Esophagus muscularis mucosa (tissue), 4 donors: ENCODE measurements at places on chromosomes 12 and 14. TPM values are rescaled to one million over a fixed set of nuclear protein-coding genes. Genes with fewer than 3 reads are reported as not detected.

Gene FSCB
- total RNA-seq: not detected

Gene SLC6A15
- total RNA-seq: 0.40 TPM

Gene MYF6
- not detected for total RNA-seq

Gene KRT6C
- not detected for total RNA-seq

Gene KLRC1
- 2.1 TPM for total RNA-seq

Gene TRHDE
- total RNA-seq: 0.63 TPM

DNA sequence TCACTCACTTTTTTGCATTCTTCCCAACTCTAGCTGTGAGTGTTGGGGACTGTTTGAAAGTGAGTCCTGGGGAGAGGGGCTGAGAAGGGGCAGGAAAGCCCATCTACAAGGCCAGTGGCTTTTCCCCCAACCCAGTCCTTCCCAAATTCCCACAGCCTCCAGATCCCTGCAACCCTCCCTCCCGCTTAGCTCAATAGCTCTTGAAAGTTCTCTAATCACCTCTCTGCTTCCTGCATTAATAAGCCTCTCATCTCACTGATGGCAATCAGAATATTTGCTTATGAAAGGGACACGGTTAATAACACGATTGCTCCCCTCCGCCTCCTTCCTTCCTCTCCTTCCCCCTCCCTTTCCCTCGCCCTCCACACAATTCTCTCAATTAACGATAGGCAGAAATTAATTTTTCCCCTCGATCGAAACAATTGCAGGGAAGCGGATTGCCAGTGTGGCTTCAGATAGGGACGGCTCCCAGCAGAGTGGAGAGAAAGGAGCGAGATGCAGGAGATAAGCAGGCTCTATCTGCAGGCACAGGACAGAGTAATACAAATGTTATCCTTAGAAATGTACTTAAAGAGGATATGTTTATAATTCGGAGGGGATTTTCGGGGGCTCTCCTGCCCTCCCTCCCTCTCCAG, 15.1 kb upstream of the GPATCH2L start:
- no peak for DNase-seq

DNA sequence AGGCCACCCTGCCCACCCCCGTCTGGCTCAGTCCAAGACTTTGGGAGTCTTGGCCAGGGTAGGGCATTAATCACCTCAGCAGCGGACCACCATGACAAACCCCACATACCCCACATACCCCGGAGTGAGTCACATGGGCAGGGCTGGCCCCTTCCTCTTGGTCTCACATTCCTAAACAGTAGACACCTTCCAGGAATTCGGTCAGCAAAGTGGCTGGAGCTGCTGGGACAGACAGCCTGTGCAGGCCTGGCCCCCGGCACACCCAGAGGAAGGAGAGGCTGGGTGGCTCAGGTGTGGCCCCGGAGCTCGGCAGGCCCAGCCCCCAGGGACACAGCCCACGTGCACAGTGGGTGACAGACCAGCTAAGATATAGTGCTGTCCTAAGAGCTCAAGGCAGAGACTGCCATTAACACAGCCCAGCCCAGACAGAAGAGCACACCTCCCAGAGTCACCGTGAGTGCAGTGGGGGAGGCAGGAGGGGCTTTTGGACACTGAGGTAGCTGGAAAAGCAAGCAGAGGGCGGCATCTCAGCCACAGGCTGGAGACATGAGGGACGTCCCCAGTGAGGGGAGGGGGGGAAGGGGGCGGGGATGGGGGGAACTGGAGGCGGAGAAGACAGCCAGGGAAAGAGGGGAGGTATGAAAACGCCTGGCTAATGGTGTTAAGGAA, 24.0 kb downstream of the CCDC85C start:
- DNase-seq: no peak

DNA sequence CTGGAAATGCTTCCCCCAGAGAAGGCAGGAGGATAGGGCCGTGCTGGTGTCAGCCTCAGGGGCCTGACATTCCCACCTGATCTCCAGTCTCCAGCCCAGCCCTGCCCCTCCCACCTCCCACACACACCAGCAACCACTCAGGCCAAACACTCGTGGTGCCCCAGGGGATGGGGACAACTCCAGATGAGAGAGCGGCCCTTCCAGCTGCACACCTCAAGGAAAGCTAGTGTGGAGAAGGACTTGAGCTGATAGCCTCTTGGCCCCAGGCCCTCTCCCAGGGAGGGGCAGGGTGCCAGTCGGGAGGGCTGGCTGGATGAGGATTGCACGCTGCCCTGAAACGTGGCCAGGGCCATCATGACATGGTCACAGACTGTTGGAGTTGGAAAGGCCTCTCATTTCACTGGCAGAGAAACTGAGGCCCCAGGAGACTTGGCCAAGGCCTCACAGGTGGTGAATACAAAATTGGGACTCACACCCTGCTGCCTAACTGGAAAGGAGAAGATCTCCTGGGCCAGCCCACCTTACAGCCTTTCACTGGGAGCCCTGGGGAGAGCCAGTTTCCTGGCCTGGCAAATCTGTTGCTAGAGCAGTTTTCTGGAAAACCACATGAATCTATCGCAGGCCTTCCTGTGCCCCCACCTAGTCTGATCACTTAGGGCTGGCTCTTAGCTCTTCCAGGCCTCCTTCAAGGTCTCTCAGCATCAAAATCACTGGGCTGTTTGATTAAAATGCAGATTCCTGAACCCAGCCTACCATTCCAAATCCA, 52.1 kb downstream of the IRF2BPL start:
- DNase-seq: no peak

- DNase-seq: peak; percentile 89
These were observed 94.2 kb downstream of the SINHCAF start for GRCh38 chr12:31231611-31232360.

DNA sequence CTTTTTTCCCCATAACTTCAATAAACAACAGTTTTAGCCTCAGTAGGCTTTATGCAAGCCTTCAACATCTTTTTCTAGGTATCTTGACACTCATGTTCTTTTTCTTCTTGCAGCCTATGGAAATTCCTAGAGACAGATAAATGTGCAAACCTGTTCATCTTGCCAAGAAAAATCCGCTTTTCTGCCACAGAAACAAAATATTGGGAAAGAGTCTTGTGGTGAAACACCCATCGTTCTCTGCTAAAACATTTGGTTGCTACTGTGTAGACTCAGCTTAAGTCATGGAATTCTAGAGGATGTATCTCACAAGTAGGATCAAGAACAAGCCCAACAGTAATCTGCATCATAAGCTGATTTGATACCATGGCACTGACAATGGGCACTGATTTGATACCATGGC, 295.9 kb downstream of the ZFP36L1 start:
- DNase-seq: no peak

DNA sequence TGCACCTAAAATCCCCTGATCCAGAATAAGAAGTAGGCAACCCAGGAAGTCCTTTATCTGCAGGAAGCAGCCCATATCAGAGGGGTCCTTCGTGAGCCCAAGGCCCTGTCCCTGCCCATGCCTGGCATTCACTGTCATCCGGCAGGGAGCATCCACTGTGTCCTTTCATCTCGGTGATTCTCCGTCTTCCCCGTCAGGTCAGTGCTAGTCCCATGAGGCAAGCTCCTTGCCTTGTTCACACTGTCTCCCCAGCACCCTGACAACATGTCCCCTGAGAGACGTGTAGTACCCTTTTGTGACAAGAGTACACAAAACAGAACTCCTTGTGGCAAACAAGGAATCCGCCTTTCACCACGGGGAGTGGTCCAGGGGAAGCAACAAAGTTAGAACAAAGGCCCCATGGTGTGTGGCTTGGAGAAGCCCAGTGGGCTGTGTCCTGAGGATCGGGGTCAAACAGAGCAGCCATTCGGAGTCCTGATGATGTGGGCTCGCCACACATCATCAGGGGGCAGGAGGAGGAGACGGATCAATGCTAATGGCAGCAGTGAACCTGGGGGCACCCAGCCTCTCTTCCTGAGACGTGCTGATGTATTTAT, 112.1 kb downstream of the DICER1 start:
- DNase-seq: no peak

DNA sequence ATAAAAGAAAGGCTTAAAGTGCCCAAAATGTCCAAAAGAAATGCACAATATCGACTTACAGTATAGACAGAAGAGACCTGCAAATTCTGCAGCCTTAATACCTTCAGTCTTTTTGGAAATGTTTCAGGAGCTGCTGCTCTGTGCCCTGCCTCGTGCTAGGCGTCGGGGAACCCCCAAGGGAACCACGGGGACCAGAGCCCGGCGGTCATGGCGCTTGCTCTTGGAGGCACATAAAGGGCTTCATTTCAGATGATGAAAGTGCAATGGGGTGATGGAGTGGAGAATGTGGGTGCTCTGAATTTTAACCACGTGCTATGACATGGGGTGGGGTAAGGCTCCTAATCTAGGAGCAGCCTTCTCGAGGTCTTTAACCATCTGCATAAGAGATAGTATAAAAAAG, 14.8 kb upstream of the AACS start:
- DNase-seq: no peak

GRCh38 chr14:24311837-24312615, 724 bp downstream of the LTB4R start:
- no peak for DNase-seq

DNA sequence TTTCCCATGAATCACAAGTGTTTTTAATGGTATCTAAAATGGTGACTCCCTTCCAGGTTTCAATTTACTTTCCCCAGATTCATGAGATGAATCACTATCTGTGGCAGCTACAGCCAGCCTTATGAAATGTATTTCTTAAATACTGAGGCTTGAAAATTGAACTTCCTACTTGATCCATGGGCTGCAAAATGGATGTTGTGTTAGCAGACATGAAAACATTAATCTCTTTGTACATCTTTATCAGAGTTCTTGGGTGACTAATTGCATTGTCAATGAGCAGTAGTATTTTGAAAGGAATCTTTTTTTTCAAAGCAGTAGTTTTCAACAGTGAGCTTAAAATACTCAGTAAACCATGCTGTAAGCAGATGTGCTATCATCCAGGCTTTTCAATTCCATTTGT, 250.8 kb downstream of the SLC6A15 start:
- no peak for DNase-seq

- no peak for DNase-seq
These were observed 24.3 kb upstream of the SMUG1 start for GRCh38 chr12:54213079-54213478.

DNA sequence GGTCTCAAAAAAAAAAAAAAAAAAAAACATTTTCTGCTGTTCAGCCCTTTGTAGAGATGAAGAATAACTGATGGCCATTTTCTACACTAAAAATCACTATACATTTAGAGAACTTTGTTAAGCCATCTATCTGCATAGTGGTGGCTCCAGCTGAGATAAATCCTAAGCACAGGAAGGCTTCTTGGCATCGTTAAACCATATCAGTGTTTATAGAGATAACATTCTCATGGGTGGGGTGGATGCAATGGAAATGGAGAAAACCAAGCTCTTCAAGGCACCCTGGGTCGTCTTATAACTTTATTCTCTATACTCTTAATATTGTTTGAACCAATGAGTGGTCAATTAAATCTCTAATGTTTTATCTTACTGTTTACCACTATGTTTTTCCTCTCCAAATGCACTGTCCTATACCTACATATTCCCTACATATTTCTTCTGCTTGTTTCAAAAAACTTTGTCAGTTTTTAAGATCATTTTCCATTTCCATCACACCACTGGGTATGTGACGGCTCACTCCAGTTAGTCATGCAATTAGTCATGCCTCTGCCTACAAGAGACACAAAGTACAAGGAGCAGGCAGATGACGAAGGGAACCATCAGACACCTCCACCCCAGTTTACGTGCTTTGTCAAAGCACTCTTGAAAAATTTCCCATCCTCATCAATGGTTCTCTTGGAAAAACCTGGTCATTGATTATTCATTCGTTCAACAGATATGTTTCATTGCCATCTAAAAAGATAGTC, 119.3 kb upstream of the OVCH1 start:
- DNase-seq: no peak

DNA sequence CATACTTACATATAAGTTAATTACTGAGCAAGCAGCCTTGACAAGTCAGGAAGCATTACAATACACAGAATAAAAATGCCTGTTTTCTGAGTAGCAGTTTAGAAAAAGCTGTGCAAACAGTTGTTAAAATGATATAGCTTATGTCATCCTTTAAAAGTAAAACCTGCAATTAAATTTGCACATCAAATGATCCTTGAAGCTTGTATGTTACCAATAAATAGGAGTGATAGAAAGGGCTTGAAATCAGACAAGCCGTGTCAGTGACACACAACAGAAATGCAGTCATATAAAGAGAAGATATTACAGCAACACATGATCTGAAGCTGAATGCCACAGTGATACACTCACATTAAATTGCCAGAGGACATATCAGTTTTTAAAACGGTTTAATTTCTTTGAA, 70.0 kb downstream of the EPS8 start:
- no peak for DNase-seq

GRCh38 chr12:39764944-39765560, 145.4 kb upstream of the ABCD2 start:
- no peak for DNase-seq

DNA sequence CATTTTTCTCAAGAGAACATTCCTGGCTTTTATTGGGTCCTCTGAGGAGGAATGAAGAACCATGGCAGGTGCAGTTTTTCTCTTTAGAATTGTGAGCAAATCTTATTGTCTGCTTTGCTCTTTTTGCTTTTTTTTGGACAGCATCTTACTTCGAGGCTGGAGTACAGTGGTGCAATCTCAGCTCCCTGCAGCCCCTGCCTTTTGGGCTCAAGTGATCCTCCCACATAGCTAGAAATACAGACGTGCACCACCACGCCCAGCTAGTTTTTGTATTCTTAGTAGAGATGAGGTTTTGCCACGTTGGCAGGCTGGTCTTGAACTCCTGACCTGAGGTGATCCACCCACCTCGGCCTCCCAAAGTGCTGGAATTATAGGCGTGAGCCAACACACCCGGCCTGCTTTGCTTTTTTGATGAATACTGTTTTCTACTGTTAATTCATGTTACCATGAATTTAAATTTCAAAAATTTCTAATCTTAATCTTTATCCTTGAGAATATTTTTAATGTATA, 71.5 kb downstream of the POLR3B start:
- DNase-seq: no peak

- no peak for DNase-seq
These were observed 262.3 kb downstream of the NUAK1 start for GRCh38 chr12:105876396-105876927.

DNA sequence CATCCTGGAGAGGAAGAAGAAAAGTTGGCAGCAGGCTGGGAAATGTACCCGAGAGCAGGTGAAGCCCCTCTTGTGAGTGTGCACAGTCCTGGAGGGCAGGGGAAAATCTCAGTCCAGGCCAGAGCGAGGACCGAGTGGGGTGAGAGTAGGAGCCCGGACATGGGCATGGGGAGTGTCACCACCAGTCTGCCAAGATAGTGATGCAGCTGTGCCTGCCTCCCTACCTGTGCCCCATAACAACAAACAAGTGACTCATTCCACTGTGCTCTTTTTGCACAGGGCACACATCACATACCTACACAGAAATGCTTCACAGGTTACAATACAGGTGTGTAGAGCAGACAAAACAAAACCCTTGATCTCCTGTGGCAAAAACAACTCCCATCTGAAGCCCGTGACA, 205.9 kb upstream of the PELI2 start:
- DNase-seq: no peak

DNA sequence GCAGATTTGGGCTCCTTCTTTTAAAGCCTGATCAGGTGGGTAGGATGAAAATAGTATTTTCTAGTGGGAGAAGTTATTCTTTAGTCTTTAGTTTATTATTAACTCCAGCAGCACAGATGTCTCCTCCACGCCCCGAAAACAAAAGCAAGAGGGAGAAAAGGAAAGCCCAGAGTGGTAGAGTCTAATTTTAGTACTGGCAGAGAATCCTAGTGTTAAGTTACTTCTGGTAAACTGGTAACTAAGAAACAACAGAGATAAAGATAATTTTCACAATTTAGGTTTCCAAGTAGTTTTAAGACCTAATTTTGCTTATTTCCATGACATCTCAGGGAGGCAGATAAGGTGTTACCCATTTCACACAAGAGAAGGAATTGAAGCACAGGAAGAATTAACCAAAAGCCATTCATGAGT, 16.3 kb downstream of the ATP5MC2 start:
- DNase-seq: no peak

- DNase-seq: no peak
These were observed 769 bp upstream of the ZNF740 start for GRCh38 chr12:53179687-53180219.
